HT-29 (cell line): ENCODE measurements at places on chromosomes 6 and 20. TPM values are rescaled to one million over a fixed set of nuclear protein-coding genes. Genes with fewer than 3 reads are reported as not detected.

Gene CYP39A1
- 0.94 and 1.3 TPM in 2 replicates for total RNA-seq

Gene C20orf141
- total RNA-seq = not detected in 2 replicates

Gene RSPH3
- 2.6 and 5.8 TPM in 2 replicates for total RNA-seq

Gene SIGLEC1
- not detected in 2 replicates for total RNA-seq

Gene DEFB121
- not detected in 2 replicates for total RNA-seq

Gene HLA-DQB2
- not detected in 2 replicates for total RNA-seq

Gene FAM184A
- total RNA-seq = not detected in 2 replicates

Gene FOXF2
- not detected in 2 replicates for total RNA-seq
